ENCODE measurements at places on chromosomes 3 and 15. TPM values are rescaled to one million over a fixed set of nuclear protein-coding genes. Genes with fewer than 3 reads are reported as not detected.

GRCh38 chr3:54176106-54176505 is 53.8 kb downstream of the CACNA2D3 start:
- no peak for DNase-seq

- DNase-seq, result peak; percentile 16
These were observed 966 bp downstream of the MYO1E start for GRCh38 chr15:59371458-59372351.

DNA sequence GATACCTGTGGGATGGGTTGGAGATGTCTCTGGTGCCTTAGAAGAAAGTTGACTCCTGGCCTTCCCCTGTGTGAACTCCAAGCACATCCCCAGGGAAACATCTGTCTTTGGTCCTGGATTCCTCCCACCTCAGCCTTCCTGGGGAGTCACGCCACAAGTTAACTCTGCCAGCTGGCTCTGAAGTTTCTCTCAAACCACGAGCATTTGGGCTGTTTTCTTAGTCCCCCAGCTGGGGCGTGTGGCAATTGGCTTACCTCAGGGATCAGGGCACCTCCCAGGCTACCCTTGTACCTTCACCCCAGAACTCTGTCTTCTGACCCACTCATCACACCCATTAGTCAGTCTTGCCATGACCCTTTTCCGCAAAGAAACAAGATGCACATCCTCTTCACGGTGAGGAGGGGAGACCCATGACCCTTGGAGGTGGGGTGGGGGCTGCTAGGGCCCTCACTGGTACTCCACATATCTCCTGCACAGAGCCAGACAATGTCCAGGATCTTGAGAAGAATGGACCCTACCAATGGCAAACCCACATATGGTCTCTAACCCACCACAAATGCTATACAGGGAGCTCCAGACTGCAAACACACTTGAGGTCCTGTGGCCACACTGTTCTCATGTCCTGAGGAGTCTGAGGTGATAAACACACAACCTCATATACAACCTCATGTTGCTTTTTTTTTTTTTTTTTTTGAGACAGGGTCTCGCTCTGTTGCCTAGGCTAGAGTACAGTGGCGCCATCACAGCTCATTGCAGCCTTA is 3.9 kb downstream of the NEIL1 start:
- DNase-seq, result no peak

- no peak for DNase-seq
These were observed 81.8 kb upstream of the NANOGP8 start for GRCh38 chr15:35166730-35167359.

DNA sequence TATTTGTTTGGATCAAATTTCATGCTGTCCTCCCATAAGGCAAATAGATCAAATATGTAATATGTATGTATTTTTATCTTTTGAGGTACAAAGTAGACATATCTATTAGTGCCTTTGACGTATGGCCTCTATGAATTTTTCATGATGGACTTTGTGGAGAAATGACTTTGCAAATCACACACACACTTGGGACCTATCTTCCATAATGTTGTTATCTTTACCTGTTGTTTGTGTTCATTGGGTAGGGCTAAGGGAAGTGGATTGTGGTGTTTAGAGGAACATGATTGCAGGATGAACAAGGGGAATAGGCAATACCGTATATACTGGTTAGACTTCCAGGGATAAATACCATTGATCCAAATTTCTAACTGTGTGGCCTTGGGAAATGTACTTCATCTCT is 142.3 kb downstream of the GHSR start:
- no peak for DNase-seq

DNA sequence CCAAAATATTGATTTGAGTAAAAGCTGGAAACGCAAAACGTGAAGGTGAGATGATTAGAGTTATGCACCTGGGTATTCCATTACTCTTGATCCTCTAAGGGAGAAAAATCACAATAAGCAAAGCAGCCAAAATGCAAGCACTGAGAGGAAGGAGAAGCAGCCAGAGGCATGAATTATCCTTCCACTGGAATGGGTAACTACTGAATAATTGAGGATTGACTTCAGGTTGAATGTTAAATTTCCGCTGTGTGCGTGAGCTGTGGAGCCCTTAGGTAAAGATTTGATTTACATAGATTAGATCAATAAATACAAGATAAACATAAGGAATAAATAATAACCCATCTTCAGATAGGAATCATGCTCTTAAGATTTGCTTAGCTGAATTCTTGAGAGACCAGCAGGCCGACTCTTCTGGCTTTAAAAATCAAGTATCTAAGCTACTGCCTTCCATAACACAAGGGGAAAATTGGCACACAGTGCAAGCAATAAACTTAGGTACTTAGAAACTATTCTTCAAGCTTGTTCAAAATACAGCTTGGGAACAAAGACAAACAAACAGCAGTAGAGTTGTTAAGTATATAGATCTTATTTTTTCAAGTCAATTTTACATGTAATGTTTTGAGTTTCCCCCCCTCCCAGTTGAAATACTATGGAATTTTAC is 1459.5 kb downstream of the ZPLD1 start:
- no peak for DNase-seq

The CFAP92 gene
- total RNA-seq, result 3.3 TPM

The FSD2 gene
- total RNA-seq, result 0.09 TPM

The CYP1A2 gene
- 0.14 TPM for total RNA-seq

The SCAMP5 gene
- total RNA-seq, result 57.2 TPM

The DNAH12 gene
- total RNA-seq, result 0.52 TPM
